Astrocyte of the spinal cord (primary cell): ENCODE measurements at places on chromosomes 1 and 21.
A peak's percentile ranks its signal among the peaks of the same experiment; 100 is the strongest.

- no peak for DNase-seq
Measured at GRCh38 chr21:18518054-18518481, 114.5 kb upstream of the TMPRSS15 start.

DNA sequence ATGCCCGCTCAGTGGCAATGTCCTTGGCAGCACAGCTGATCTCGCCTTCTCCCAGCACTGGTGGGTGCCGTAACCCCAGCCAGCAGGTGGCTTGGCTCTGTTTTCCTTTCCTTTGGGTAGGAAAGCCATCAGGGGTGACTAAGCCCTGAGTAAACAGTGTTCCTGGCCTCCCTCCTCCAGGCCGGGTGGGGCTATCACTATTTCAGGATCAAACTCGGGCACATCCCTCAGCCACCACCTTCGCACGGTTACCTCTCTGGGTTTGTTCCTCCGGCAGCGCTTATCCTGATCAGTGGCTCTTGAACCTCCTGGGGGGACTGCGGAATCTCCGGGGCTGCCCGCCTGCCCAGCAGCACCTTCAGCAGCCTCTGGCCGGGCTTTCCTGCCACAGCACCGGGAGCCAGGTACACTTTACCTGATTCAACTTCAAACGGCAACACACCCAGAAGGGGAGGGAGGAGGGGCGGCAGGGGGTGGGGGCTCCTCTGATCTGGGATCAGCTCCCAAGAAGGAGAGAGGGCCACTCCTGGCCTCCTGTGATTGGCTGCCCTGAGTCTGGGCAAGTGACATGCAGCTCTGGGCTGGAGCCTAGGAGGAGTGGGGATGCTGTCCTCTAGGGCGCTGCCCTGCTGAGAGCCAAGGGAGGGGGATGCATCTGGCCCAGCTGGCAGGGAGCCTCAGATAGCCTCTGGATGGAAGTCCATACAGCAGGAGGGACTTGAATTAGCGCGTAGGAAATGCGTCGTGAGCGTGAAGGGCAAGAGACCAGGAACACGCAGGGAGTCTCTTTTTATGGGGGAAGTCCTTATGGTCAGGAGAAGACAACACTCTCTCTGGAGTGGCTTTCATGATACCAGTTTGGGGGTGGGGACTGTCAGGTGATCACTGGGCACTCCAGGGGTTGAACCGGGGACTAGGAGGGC is at the start of gene ASCL5:
Gene ASCL5 (minus strand): TSS at position 353 of the 923 bp plus-strand sequence. CDS start 11,812 bp downstream, outside the sequence.
- peak; percentile 50 for DNase-seq

DNA sequence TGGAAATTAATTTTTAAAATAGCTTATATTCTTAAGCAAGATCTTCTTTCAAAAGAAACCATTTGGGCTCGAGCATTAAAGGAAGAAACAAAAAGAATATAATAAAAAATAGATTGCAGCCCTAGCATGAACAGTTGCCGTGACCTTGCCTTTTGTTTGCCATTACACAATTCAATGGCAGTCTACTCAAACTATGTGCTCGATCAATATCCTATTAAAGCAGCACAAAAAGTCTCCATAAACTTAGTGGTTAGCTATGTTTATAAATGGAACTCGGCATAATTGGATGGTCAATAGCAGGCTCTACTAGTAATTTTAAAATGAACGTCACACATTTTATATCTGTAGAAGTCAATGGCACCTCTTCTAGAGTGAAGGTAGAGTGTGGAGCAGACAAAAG is 256.5 kb downstream of the NFIA start:
- DNase-seq, result no peak

DNA sequence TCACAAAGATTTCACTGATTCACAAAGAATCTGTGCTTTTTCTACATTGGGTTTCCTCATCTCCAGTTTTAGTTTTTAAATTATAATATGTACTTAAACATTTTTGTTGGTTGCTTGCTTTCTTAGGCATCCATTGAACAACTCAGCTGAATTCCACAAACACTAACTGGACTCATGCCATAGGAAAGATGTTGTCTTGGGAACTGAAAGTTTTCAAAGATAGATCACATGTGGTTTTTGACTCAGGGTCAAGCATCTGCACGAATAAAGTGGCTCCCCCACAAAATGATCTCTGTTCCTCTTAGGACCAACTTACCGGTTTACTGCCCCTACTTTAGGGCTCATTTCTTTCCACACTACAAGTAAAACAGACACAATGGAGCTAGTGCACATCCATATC is 3.1 kb upstream of the KRTAP21-1 start:
- DNase-seq, result no peak

DNA sequence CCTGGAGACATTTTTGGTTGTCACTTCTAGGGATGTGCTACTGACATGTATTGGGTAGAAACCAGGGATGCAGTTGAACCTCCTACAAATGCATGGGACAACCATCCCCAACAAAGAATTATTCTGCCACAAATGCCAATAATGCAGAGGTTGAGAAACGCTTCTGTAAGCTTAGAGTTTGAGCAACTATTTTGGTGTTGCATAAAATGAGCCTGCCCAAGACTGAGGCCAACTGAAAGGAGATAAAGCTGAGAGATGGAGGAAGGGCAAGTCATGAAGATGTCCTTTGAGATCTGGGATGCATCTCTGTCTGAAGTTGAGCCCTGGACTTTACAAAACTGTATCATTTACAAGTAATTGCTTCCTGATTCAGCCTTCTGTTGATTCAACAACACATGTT is 106.9 kb downstream of the KCNJ15 start:
- no peak for DNase-seq

GRCh38 chr1:240876071-240876470 is 264.1 kb upstream of the GREM2 start:
- DNase-seq, result no peak

GRCh38 chr1:79177844-79178243 is 171.3 kb upstream of the ADGRL4 start:
- DNase-seq, result no peak

- DNase-seq, result no peak
Measured at GRCh38 chr1:181557313-181557712, 74.0 kb downstream of the CACNA1E start.

DNA sequence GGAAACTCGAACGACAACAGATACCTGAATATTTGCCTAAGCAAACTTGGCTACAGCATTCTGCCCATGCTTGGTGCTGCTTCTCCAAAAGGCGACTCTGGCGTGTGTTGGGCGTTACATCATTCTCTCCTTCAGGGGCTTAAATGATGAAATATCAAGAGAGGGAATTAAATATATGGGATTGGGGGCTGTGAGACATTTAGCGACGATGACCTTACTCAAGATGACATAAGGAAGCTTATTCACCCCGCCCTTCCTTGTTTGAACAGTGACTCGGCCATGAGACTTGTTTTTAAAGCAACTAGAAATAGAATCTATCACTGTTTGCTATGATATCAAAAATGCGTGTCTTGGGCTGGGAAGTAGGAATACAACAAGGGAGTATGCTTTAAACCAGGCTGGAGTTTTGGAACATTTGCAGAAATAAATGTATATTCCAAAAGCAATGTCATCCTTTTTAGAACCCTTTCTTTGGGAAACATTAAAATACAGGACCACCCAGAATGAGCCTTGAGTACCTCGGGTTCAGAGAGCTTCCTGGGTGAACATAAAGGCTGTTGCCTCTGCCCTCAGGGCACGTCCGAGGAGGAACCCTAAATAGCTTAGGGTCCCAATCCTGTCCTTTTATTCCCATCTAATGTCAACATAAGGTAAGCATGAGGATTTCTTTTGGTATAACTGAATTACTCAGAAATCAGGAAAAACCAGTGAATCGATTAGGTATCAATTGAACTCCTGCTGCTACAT is 123.3 kb upstream of the SLC45A1 start:
- DNase-seq, result peak; percentile 61

DNA sequence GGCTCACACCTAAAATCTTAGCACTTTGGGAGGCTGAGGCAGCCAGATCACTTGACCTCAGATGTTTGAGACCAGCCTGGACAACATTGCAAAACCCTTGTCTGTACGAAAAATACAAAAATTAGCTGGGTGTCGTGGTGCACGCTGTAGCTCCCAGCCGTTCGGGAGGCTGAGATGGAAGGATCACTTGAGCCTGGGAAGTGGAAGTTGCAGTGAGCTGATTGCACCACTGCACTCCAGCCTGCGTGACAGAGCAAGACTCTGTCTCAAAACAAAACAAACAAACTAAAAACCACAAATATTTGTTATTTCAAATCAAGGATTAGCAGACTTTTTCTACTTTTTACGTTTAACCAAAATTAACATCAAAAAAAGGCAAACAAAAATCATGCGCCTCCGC is 31.3 kb downstream of the INKA2 start:
- DNase-seq, result peak; percentile 12
